ENCODE measurements at places on chromosomes 5 and 9.

- DNase-seq = no peak
Measured at GRCh38 chr9:109001275-109001676, 12.0 kb downstream of the CTNNAL1 start.

DNA sequence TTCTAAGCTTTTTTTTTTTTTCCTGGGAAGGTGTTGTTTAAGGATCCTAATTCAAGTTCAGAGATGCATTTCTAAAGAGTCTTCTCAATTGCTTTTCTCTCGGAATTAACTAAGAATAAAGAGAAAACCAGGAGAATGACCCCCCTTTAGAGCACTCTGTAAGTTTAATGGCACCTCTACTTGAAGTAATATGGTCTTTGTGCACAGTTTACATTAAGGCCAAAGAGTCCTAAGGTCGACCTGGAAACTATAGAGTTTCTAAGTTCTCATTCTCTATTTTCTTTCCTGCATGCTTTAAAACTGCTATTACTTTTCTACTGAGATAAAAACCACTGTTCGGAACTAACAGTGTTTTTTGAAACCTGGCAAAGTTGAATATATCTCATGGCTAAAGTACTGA is 923.1 kb upstream of the CDH10 start:
- no peak for DNase-seq

DNA sequence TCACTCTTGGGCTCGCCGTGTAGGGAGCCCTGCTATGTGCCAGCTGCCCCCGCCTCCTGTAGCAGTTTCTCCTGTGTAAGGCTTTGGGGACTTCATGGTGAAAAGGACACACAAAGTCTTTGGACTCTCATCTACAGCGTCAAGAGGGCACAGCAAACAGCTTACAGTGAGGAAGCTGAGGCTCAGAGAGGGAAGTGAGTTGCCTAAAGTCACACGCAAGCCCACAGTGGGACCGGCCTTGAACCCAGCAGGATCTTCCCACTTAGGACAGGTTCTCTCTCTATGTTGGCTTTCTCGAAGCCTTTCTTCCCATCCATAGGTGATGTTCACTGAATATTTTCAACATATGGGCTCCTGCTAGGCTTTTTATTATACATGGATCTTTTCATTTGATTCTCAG is 9.8 kb upstream of the PRRX2 start:
- DNase-seq = no peak

- DNase-seq = no peak
Measured at GRCh38 chr9:80086386-80086785, 514.6 kb downstream of the TLE4 start.
